Transverse colon (tissue), 4 donors: ENCODE measurements at places on chromosomes 16 and 17. TPM values are rescaled to one million over a fixed set of nuclear protein-coding genes. Genes with fewer than 3 reads are reported as not detected.

DNA sequence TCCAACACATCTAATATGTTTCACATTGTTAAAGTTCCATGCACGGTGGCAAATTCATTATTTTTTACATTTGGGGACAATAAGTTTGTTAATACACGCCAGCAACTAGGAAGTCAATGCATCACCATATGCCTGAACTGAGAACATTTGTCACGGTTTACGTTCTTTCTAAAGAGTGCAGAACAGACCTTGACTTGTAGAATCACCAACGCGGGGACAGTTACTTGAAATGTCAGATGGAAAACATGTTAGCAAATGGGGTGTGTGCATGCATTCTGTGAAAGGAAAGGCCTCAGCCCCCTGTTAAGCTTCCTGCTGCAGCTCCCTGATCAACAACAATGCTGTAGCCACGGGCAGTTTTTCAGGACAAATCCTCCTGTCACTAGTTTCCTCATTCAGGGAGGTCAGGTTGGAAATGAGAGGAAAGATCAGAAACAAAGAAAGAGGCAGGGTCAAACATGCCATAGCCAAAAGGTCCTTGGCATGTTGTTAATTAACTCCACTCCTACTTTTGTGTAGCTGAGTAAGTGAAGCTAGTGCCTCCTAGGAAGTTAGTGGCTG, 18.4 kb downstream of the SMIM36 start:
- DNase-seq, result no peak

- DNase-seq, result peak; percentile 83
Measured at GRCh38 chr16:84952335-84953189, 58.8 kb downstream of the ZDHHC7 start.

Gene ADORA2B
- total RNA-seq, result 53.5 TPM

Gene FLII
- 919 TPM for total RNA-seq

Gene MYADML2
- total RNA-seq, result not detected

- DNase-seq, result peak; percentile 86
Measured at GRCh38 chr17:81101614-81102306, 63.5 kb upstream of the PVALEF start.

GRCh38 chr17:48541036-48541576, 3.8 kb downstream of the HOXB2 start:
- DNase-seq, result no peak

DNA sequence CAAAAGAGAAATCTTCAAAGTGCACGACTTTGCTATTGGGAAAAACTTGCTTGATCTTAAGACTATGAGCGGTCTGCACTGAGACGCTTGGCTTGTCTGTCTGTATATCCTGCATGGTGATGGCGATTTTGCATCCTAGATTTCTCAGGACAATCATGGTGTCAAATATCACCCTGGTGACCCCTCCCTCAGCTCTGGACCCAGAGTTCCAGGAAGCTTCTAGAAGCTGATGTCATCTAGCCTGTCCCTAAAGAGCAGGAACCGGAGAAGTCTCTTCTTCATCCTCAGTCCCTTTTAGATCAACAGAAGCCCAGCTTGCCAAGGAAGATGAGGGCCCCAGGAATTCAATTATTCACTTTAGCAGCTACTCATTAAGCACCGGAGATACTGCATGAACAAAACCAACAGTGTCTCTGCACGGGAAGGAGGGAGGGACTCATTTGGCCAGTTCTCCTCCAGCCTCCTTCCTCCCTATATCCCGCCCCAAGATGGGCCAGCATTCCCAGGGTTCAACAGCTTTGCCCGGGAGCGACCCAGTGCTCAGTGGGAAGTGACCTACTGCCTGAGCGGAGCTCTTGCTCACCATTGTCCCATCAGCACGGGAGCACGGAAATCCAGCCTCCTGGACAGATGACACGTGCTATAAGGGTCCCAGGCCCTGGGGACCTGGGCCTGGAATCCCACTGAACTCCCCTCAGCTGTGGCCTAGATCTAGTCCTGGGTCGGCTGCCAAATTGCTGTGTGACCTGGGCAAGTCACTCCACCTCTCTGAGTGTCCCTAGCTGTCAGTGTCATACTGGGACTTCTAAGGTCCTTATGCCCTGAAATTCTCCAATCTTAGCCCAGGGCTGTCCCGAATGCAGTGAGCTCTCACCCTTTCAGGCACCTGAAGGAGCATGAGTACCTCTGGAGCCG, 3.8 kb downstream of the EMP2 start:
- DNase-seq, result no peak

DNA sequence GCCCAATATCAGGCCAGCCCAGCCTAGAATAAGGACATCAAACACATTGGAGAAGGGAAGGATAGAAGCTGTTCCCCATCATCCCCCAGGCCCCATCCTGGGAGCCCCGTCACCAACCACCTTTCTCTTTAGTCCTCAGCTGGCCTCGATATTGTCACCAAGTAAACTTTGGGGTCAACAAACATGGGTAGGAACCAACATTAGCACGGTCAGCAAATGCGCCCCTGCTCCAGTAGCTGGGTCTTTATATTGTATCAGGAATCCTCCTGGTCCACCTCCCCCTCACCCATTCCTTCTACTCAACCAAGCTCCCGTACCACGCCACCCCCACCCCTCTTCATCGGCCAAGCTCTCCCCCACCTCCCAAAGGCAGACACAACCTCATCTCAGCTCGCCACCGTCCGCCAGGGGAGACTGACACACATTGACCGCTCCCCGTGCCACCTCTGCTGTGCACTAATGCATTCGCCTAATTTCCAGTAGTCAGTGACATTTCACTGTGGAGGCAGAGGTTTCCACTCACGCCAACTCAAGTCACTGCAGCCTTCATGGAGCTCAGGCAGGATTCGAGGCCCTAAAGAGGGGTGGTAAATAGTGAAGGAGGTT, 20.7 kb upstream of the CBX2 start:
- no peak for DNase-seq

Gene CD300LB
- total RNA-seq, result not detected

- DNase-seq, result no peak
Measured at GRCh38 chr17:44864831-44865230, 17.1 kb downstream of the HIGD1B start.
